IMR-90 (cell line): ENCODE measurements at places on chromosomes 16 and 17. TPM values are rescaled to one million over a fixed set of nuclear protein-coding genes. Genes with fewer than 3 reads are reported as not detected.

DNA sequence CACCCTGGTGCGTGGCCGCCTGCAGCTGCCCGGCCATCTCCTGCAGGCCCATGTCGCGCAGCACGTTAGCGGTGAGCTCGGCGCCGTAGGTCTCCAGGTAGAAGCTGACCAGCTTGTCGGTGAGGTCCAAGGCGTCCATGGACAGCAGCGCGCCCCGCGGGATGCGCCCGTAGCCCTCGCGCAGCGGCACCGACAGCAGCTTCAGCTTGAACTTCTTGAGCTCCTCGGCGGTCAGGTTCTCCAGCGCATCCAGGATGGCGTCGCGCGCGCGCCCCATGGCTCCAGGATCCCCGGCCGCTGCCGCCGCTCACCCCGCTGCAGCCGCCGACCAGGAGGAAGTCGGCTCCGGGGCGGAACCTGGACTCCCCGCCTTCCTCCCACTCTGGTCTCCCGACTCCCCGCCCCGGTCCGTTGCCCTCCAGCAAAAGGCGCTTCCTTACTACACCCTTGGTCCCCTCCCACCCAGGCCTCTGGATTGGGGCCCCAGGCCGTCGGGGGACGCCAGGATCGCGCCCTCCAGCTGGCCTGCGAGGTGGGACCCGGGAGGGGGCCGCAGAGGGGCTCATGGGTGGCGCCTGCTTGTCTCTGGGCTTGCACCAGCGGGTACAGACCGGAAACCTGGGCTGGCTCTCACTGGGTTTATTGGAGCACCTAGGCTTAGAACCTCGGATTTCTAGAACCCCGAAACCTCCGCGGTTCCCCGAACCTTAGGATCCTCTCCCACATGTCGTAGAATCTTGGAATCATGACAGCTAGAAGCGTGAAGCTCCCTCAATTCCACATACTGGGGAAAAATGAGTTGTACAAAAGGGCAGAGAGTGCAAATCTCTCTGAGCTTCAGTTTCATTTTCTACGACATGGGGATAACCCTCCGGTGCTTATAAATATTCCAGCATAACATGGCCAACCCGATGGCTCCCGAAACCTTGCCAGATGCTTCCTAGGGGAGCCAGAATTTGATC is at the start of gene PYCARD:
Gene PYCARD, minus strand, starts transcription at position 347 of the 962 bp plus-strand sequence. Its CDS starts 70 bp downstream, at position 277.
- DNase-seq: peak; percentile 19

GRCh38 chr16:15993946-15994665 is 44.7 kb downstream of the ABCC1 start:
- peak; percentile 71 for DNase-seq

Gene SOST
- total RNA-seq: not detected in 2 replicates

Gene SEPTIN12
- total RNA-seq: not detected in 2 replicates

Gene CFAP52
- not detected in 2 replicates for total RNA-seq
